HuH-7.5 (cell line): ENCODE measurements at places on chromosomes 13 and 19.

- DNase-seq: no peak
Measured at GRCh38 chr13:46903748-46904147, 6.9 kb upstream of the HTR2A start.

GRCh38 chr13:75339635-75340374 lies 142.2 kb downstream of the TBC1D4 start:
- DNase-seq: peak; percentile 12

GRCh38 chr19:35540356-35540927 lies 5.0 kb upstream of the TMEM147 start:
- no peak for DNase-seq

GRCh38 chr19:13861392-13861713 lies 15.6 kb upstream of the NANOS3 start:
- no peak for DNase-seq

DNA sequence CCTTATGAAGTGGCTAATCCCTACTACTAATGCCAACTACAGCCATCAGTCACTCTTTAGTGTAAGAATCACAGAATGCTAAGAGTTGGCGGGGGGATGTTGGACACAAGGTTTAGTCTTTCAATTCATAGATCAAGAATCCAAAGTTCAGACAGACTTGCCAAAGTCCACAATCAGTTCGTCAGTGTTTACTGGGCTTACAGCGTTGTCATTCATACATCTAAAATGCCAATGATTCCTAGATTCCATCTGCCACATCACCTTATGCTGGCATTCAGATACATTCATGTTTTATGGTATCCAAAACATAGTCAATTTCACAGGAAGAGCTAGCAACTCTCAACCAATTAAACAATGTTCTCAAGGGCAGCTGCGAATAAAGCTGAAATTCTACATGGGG lies 18.1 kb downstream of the RCBTB2 start:
- DNase-seq: no peak

DNA sequence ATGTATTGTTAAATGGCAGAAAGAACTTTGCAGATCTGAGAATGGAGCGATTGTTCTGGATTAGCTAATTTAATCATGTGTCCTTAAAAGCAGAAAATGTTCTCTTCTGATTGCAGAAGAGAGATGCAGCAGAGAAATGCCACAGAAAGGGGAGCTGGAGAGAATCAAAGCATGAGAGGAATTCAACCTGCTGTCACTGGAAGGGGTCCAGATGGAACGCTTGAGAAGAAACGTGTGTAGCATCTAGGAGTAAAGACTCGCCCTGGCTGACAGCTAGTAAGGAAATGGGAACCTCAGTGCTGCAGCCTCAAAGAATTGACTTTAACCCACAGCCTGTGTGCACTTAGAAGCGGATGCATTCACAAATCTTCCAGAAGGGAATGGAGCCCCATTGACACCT lies 502.8 kb downstream of the KLF12 start:
- DNase-seq: no peak

DNA sequence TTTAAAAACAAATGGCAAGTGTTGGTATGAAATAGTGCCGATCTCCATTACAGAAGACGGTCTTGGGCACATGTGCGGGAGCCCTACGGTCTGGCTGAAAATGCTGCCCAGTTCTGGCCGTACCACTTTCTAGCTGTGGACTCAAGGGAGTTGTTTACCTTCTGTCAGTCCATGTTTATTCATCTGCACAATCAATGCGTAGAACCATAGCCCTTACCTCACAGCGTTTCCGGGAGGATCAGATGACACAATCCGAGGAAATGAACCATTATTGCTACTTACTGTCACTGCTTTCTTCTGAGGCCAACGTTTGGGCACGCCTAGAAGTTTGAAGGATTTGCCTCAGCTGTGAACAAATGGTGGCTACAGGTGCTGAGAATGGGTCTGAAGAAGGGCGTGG lies 31.2 kb downstream of the GADD45B start:
- DNase-seq: peak; percentile 81

GRCh38 chr13:84121456-84121855 lies 239.2 kb upstream of the SLITRK1 start:
- DNase-seq: no peak

DNA sequence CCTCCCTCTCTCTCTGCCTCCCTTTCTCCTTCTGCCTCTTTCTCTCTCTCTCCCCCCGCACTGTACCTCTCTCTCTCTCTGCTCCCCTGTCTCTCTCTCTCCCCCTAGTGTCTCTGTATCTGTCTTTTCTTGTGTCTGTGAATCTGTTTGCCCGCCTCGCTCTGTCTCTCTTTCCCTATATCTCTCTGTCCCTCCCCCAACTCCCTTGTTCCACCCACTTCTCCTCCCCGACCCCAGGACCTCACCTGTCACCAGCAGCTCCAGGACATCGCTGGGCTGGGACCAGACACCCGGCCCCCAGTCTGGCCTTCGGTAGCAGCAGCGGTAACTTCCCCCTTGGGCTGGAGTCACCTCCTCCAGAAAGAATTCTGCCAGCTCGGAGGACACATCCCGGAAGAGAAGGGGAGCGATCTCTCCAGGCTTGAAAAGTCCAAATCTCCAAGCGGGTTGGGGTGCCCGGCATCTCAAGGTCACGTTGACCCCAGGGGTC lies 3.9 kb downstream of the OSCAR start:
- DNase-seq: no peak

- no peak for DNase-seq
Measured at GRCh38 chr19:18023622-18024251, 15.8 kb downstream of the ARRDC2 start.

GRCh38 chr19:50933640-50934039 lies 19.2 kb downstream of the KLK5 start:
- no peak for DNase-seq

GRCh38 chr13:25095851-25096453 lies at the start of gene PABPC3:
Gene PABPC3 (plus strand): TSS chr13:25096136. CDS start chr13:25096199, 63 bp downstream.
- DNase-seq: no peak

DNA sequence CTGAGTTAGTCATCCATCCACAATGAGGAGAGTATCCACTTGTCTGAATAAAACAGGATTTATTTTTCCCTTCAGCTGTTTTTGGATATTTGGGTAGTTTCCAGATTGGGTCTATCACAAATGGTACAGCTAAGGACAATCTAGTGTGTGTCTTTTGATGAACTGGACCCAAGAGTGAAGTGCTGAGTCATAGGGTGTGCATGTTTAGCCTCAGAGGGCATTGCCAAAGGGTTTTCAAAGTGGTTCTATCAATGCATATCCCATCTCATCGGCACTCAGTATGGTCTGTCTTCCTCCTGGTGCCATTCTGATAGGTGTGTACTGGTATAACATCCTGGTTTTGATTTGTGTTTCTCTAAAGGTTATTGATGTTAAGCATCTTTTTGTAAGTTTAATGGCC lies 62.3 kb downstream of the GSX1 start:
- DNase-seq: no peak

GRCh38 chr13:109743706-109744453 lies 42.5 kb downstream of the IRS2 start:
- no peak for DNase-seq
